Endodermal cell (in vitro differentiated cells): ENCODE measurements at places on chromosomes 13 and 19. TPM values are rescaled to one million over a fixed set of nuclear protein-coding genes. Genes with fewer than 3 reads are reported as not detected.

Gene CCDC122
- total RNA-seq: 5.6 to 11.5 TPM (median 9.1 TPM) in 3 replicates

Gene ZNF480
- total RNA-seq: 11.1 to 32.0 TPM (median 31.1 TPM) in 3 replicates

GRCh38 chr13:107441279-107441678 lies 774.1 kb downstream of the LIG4 start:
- no peak overlapping the region for H3K4me3 ChIP-seq
- no peak overlapping the region for H3K27ac ChIP-seq
- H3K27me3 ChIP-seq: no peaks in the 10 kb centered on the region
- DNase-seq: no peak

DNA sequence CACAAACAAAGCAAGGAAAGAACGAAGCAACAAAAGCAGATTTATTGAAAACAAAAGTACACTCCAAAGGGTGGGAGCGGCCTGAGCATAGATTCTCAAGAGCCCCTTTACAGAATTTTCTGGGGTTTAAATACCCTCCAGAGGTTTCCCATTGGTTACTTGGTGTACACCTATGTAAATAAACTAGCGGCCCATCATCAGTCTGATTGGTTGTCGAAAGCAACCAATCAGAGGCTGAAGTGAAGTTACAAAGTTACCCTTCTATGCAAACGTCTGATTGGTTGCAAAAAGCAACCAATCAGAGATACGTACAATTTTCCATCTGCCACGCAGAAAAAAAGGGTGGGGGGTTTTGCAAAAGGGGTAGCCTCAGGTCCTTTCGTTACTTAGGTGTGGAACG lies 96.3 kb upstream of the UBAC2 start:
- H3K27me3 ChIP-seq: no peaks in the 10 kb centered on the region
- no peaks in the 10 kb centered on the region for H3K4me1 ChIP-seq
- no peak overlapping the region for H3K27ac ChIP-seq
- H3K4me3 ChIP-seq: no peak overlapping the region
- no peak for DNase-seq

- H3K27ac ChIP-seq: peak overlapping the region; percentile 96
- H3K27me3 ChIP-seq: no peaks in the 10 kb centered on the region
- no peaks in the 10 kb centered on the region for H3K36me3 ChIP-seq
Measured at GRCh38 chr13:29849071-29849631, 1.3 kb downstream of the UBL3 start.
